ENCODE measurements at places on chromosomes 2 and 18. TPM values are rescaled to one million over a fixed set of nuclear protein-coding genes. Genes with fewer than 3 reads are reported as not detected.

- no peak for DNase-seq
These were observed 294.6 kb upstream of the SESTD1 start for GRCh38 chr2:179559108-179559806.

SEPTIN2 gene
- total RNA-seq, result 185 TPM

DNA sequence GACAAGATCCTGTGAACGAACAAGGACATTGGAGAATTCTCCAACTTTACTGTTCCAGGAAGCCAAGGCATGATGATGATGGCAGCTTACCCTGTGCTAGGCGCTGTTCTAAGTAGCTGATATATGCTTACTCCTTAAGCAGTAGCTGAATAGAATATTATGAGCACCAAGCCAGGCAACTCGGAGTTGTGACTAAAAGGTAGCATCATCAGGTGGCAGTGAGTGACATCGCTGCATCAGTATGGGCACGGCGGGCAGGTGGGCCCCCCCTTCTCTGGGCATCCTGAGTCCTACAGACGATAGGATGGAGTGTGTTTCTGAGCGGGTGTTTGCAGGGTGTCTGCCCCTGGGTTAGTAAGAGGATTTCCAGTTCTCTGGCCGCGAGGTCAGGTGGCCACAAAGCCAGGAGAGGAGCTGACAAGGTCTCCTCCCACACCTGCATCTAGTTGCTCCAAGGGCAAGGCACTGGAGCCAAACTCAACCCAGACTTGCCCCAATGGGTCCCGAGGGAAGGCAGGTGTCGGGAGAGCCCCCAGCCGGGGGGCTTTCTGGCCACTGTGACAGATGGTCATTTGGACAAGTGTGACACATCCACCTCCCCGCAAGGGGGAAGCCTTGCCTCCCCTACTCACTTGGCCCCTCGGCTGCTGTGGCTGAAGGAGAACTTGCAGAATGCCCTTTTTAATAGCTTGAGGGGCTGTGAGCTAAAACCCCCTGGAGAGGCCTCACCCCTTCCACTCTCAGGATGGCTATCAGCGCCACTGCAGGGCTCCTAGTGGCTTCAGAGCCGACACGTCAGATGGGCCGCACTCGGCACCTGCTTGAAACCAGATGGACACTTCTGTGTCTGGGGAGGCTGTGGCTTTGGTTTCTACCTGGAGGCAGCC, 55.5 kb downstream of the CRACDL start:
- no peak for DNase-seq

GRCh38 chr2:39308778-39309177, 65.0 kb upstream of the CDKL4 start:
- DNase-seq, result no peak

- DNase-seq, result no peak
These were observed 183.5 kb downstream of the HNMT start for GRCh38 chr2:138147796-138148195.

SLC14A1 gene
- 6.9 TPM for total RNA-seq

GRCh38 chr2:181107628-181107945, 127.2 kb downstream of the UBE2E3 start:
- DNase-seq, result no peak

IL1R1 gene
- total RNA-seq, result 0.69 TPM

DNA sequence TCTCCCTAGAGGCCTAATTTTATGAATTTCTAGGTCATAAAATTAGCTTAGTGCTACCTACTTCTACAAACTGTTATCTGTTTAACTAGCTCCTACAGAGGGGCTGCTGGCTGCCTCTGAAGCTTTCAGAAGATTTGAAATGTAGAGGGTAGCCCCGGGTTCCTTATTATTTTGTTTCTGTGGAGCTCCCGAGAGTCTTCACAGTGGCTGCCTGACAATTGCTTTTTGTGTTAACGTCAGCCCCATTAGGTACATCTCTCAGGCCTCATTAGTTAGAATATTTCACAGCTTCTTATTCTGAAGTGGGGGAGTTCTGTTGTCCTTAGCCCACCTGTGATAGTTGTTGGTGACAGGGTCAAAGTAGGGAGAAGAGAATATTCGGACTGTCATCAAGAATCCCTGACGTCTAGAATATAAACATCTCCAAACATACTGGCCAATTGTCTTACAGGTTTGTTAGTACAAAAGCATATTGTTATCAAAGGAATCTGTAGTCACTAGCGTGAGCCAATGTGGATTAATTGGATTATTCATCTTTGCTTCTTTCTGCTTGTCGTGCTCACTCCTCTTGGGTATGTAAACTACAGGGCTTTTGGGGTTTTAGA, 77.5 kb downstream of the DIS3L2 start:
- no peak for DNase-seq

LIPG gene
- 9.1 TPM for total RNA-seq

DNA sequence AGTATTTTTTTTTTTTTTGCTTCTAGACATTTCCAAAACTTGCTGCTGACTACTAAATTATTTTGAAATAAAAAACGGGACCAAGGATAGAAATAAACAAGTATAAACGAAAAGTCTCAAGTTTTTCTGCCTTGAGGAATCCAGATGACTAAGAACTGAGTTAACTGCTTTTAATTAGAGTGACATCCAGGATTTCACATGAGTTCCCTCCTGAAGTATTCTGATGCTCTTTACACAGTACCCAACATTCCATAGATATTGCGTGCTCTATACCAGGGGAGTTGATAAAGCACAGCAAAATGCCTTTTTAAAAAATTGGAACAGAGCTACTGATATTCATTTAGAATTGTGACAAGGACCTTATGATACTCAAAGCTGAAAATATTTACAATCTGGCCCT, 618.0 kb downstream of the CCDC85A start:
- DNase-seq, result peak; percentile 49

TXNDC2 gene
- 0.87 TPM for total RNA-seq

GRCh38 chr2:102016399-102016955, 24.7 kb downstream of the IL1R2 start:
- DNase-seq, result peak; percentile 87

DNA sequence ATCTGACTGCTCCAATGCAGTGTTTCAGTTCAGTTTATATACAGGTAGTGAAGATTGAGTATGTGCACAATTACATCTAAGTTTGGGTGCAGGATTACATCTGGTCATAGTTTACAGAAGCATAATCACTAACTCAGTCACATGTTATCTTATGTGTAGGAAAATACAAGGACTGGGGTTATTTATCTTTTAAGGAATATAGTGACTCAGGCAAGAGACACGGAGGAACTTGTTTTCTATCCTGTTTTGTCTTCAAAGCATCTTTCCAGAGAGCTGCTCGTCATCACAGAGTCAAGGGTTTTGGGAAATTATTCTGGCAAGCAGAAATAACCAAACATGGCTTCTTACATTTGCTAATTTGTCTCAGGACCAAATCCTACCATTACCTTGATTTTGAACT, 1371.5 kb upstream of the TMEFF2 start:
- DNase-seq, result peak; percentile 28

DNA sequence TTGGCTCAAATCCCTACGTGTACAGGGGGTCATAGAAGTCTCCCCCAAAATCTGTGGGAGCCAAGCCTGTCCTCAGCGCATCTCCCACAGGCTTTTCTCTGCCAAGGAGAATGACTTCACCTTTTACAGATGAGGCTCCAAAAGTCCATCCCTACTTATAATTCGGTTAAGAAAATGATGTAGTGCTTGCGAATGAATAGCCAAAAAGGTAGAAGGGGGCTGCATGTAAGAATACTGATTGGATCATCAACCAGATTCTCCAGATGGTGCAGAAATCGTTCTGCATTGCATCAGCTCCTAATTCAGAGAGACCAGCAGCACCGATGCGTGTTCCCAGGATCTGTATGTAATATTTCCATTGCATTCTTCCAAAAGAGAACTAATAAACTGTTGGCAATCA, 91.9 kb downstream of the EPHA4 start:
- no peak for DNase-seq

DNA sequence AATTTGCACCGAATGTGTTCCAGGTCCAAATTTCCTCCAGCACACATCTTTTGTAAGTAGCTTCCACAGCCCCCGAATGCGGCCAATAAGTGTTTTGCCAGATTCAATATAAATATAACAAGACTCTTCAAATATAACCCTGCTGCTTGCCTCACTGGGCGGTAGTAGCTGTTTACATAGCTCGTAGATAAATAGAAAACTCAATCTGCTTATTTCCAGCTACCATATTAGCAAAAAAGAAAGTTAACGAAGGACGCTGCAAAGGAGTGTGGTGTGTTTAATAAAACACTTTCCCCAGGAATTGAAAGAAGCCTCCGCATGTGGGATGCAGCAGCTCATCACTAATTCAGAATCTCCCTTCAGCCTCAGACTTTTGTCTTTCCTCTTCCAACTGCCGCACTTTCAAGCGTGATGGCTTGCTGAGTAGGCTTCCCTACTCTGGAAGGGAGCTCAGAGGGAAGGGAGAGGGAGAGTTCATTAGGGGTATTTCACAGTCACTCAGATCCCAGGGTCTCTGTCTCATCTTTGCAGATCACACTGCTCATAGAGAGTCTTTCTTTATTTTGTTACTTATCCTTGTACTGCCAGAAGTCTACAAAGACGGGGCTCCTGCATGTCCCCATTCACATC, 367.0 kb downstream of the RND3 start:
- DNase-seq, result no peak

- DNase-seq, result no peak
These were observed 167.2 kb downstream of the MAP2 start for GRCh38 chr2:209591021-209591420.

PREB gene
- 103 TPM for total RNA-seq

IL1B gene
- total RNA-seq, result 67.5 TPM

GRCh38 chr2:98896944-98897343, 39.1 kb downstream of the CRACDL start:
- no peak for DNase-seq

TGFA gene
- total RNA-seq, result 45.0 TPM
